SHP77 (cell line): ENCODE measurements at places on chromosomes 2 and 18.

DNA sequence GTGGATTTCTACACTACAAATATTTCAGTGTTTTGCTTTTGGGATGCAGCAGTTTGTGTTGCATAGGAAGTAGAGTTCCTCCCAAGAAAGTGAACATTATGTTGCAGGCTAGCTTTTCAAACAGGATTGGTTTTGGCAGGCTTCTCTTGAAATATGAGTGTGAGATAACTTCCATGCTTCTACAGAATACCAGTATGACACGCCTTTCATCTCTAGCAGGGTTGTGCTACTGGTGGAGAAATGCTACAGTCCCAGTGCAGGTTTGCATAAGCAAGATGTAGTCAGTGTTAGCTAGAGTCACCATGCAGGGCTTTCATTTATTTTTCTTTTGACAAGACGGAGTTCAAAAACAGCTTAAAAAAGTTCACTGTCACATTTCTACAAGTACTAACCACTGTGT, 17.1 kb upstream of the CAVIN2 start:
- no peak for DNase-seq

GRCh38 chr2:230130668-230131364, 62.1 kb upstream of the SLC16A14 start:
- DNase-seq: no peak

DNA sequence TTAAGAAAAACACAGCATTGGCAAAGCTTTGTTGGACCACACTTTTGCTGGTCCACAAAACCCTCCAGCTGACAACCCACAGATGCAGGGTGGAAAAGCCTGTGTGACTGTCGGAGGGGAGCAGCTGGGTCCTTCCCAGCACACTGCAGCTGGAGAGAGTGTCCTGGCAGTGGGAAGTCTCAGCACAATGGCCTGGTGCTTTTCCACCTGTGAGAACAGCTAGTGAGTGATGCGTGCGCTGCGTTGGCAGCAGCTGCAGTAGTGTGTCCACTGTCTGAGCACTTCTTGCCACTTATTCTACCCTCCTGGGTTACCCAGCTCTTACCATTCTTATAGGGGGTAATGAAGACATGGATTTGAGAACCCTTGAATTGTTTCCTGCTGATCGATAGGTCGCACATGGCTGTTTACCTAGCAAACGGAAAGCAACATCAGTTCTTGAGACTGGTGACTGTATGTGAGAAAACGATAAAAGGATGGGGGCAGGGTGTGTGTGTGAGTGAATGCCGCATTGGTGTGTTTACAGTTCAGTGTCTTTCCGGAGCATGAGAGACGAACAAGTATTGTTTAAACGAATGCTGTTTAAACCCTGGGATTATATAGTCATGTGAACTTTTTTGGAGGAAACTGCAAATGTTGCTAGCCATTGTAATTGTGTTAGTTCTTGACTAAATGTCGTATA, 69.7 kb downstream of the LYPD6 start:
- peak; percentile 70 for DNase-seq

GRCh38 chr2:119278946-119279345, 55.3 kb downstream of the STEAP3 start:
- DNase-seq: no peak

- DNase-seq: peak; percentile 15
Observed at GRCh38 chr2:100292022-100292580, 30.2 kb downstream of the LONRF2 start.

GRCh38 chr2:234293973-234294372, 202.9 kb downstream of the ARL4C start:
- peak; percentile 80 for DNase-seq

GRCh38 chr2:20818820-20819219, 4.1 kb downstream of the LDAH start:
- DNase-seq: no peak

DNA sequence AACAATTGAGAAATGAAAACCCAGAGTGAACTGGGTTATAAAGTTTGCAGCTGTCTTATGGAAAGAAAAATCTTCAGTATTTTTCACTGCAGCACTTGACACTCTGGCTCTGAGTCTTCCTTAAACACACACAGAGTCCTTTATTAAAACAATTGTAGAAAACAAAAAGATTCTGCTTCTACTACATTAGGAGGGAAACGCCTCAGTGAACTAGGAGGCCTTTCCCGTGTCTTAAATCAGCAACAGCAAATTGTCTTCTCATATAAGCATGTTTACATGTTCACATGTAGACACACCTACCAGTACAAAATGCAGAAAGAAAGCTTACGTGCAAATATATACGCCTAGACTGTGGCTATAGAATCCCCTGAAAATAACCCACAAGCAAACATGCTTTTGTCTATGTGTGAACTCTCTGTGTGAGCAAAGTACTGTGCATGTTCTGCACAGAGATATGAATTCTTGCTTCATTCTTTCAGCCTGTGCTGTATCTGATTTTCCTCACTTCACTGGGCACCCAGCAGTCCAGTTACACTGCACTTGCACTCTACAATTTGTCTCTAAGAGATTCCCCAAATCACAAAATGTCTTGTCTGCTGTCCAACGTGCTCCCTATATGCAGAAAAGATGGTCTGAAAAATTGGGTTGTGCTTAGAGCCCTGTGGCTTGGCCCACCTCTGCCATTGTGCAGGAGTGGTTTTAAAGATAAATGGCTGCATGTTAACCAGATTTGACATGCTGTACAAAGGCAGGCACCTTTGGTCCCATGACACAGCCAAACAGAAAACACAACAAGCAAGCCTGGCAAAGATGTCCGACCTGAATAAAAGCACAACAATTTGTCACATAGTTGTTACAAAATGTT, 24.5 kb downstream of the ZEB2 start:
- DNase-seq: no peak

DNA sequence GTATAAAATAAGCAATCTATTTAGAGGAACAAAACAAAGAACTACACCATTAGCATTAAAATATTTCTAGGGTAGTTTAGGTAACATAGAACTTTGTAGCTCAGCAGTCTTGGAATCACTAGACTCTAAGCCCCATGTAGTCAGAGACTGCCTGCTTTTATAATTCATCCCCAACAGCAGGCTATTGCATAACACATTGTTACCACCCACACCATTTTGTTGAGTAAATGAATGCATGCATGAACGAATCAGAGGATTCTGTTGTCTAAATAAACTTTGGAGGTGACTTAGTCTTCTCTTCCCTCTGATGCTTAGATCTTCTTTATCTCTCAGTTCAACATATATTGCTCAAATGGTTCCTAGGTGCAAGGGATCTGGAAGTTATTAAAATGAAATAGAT, 167.6 kb upstream of the TNP1 start:
- no peak for DNase-seq

DNA sequence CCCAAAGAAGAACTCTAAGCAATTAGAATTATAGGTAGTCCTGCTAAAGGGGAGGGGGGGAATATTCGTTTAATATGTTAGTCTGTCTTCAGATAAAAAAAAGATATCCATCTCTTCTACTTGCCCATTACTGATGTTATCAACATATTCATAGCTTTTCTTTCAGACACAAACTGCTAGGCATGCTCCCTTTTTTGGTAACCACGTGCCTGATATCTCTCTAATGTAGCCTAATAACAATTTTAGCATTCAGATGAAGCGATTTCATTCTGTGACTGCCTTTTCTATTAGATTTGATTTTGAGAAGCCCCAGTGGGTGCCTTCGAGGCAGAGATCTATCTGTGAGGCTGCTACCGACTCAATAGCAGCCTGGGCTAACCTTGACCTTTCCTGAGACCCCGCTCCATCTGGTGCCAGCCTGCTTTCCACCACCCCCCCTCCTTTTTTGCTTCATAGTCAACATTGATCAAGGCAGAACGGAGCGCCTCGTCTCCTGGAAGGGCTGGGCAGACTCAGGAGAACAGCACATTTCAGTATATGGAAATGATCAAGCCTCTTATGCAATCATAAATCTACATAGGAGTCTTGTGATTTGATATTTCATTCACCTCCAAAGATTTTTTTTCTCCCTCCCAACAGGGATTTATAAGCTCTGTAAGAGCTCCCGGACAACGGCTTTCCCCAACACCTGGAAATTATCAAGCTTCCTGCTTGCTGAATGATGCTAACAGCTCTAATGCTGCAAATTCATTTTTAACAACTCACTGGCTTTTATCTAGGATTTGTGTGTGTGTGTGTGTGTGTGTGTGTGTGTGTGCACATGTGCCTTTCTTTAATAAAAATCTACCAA, 14.7 kb upstream of the BCL11A start:
- no peak for DNase-seq

GRCh38 chr2:160906878-160907277, 253.3 kb upstream of the TANK start:
- DNase-seq: no peak

GRCh38 chr2:26988058-26988860, 17.8 kb downstream of the MAPRE3 start:
- no peak for DNase-seq

- DNase-seq: no peak
Observed at GRCh38 chr2:70458661-70459060, 95.0 kb downstream of the TGFA start.

GRCh38 chr18:23155537-23155936, 20.3 kb downstream of the CABLES1 start:
- DNase-seq: no peak

GRCh38 chr18:23540867-23541266, 37.6 kb downstream of the RMC1 start:
- DNase-seq: no peak

- DNase-seq: no peak
Observed at GRCh38 chr2:39521876-39522517, 84.9 kb upstream of the MAP4K3 start.

DNA sequence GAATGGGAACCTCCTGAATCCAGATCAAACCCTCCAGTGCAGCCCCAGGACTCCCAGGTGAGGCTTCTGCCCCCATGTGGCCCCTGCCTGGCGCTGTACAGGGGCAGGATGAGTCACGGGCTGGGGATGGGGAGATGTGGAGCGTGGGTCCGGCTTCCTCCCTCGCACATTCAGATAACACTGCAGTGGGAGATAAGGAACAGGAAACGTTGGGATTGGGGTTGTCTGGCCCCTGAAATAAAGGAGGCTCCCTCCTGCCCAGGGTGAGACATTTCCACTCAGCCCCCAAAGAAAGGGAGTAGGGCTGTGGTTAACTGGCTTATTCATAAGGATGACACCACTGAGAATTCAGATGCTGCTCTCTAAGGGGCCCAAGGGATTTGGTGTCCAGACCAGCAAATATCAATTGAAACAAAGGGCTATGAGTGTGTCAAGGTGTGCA, 30.7 kb downstream of the IGFBP5 start:
- no peak for DNase-seq

GRCh38 chr2:114754907-114755563, 312.6 kb downstream of the DPP10 start:
- peak; percentile 36 for DNase-seq

GRCh38 chr2:235934059-235934773, 234.0 kb downstream of the GBX2 start:
- no peak for DNase-seq

DNA sequence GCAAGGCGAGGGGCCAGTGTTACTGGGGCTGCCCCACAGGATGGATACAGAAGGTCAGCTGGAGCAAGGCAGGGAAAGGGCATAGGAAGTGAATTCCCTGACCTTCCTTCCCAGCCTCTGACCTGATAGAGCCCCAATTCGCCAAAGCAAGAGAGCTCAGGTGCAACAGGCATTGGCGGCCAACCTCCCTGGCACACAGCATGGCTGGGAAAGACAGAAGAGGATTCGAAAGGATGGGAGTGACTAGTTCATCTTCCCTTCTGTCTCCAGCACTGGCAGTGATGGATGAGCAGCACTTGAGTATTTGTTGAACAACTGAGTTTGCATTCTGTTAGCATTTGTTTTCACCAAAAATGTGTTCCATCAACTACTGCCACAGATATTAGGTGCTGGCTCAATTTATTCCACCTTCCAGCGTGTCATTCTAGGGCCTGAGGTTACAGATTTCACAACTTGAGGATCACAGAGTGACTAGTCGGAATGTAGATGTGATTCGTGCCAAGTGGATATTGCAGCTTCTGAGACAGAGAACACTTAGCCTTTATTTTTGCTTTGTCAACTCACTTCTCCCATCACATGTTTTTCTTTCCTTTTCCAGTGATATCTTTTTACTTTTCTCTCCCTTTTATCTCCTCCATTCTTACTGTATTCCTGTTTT, 6.2 kb downstream of the COPS8 start:
- DNase-seq: no peak

DNA sequence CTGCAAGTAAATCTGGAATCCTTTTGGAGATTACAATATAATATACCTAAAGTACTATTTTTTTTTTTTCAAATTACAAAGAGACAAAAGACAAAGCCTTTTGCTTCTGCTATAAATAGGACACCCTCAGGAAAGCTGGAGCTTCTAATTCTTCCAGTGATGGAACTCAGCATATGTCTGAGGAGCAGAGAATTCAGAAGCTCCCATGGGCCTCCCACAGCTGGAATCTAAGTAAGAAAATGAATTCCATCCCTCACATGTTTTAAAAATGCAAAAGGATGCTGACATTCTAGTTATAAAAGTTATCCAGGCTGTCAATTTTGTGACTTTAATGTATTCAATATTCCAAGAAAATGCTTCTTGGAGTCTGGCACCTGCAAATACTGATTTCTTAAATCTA, 571.3 kb upstream of the LRRTM4 start:
- no peak for DNase-seq

DNA sequence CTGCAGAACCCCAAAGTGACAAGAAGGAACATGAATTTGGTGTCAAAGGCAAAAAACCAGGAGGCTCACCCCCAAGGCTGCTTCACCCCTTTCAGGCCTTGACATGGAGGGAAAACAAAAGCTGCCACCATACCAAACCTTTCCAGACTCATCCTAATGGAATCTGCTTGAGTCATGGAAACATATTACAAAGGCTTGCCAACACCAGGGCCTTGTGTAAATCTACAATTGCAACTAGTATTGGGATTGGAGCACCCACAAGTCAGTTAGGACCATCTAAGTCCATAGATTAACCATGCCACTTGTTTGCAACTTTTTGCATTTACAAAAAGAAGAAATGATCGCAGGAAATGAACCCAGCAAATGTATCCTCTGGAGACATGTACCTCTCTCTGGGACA, 297.6 kb downstream of the CDCA7 start:
- DNase-seq: no peak

GRCh38 chr2:142997231-142997630, 119.8 kb downstream of the KYNU start:
- DNase-seq: no peak

- DNase-seq: no peak
Observed at GRCh38 chr2:160266037-160266551, 66.0 kb upstream of the ITGB6 start.

- no peak for DNase-seq
Observed at GRCh38 chr2:200534572-200534971, 8.6 kb downstream of the SGO2 start.

- peak; percentile 90 for DNase-seq
Observed at GRCh38 chr2:196601430-196602306, 37.8 kb upstream of the CCDC150 start.

DNA sequence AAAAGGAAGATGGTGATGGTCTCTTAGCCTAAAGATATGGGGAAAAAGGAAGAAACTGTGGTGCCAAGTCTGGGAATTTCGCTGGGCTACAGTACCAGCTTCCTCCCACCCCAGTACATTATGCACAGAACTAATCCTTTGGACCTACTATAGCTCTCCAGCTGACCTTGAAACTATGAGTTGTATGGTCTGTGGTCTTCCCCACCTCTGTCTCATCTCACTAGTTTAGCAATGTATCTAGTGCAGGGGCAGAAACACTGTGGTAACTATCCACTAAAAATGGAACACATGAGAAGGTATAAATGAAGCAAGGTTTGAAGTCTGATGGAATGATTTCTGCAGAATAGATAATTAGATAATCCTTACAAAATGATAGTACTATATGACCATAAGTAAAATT, 190.4 kb upstream of the CCDC150 start:
- no peak for DNase-seq
